ENCODE measurements at places on chromosomes 16 and 17.

- DNase-seq, result no peak
Measured at GRCh38 chr17:58326609-58327362, 1.8 kb downstream of the TSPOAP1 start.

- no peak for DNase-seq
Measured at GRCh38 chr16:78100112-78100467, 636 bp downstream of the WWOX start.

DNA sequence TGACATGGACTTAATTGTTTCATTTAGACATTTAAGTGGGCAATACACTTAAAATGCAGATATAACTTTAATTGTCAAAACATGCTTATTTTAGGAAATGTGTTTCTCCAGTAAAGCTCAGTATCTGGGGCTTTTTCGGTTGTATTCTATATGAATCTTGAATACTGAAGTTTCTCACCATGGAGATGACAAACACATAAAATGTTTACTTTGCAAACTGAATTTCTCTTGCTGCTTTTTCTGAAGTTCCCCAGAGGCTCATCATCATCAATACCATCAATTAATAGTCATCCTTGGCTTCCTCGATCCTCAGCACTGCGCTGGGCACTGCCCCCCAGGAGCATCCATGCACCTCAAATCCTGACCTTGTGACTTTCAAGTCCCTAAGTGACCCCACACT lies 227.3 kb downstream of the WWOX start:
- DNase-seq, result no peak

DNA sequence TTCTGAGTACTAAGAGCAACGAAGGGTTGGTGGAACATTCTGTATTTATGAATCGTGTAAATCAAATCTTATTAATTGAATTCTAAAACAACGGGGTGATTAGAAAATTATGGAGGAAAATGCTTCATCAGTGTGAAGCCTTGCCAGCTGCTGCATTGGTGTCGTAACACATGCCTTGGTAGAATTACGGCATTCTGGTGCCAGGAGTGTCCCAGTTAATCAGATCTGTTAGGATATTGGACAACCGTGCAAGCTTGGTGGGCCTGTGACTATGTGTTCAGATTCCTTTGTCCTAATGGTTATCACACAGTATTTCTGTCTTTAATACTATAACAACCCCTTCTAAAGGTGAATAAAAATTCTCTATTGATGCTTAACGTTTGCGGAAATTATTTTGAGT lies 44.2 kb upstream of the TANC2 start:
- no peak for DNase-seq

DNA sequence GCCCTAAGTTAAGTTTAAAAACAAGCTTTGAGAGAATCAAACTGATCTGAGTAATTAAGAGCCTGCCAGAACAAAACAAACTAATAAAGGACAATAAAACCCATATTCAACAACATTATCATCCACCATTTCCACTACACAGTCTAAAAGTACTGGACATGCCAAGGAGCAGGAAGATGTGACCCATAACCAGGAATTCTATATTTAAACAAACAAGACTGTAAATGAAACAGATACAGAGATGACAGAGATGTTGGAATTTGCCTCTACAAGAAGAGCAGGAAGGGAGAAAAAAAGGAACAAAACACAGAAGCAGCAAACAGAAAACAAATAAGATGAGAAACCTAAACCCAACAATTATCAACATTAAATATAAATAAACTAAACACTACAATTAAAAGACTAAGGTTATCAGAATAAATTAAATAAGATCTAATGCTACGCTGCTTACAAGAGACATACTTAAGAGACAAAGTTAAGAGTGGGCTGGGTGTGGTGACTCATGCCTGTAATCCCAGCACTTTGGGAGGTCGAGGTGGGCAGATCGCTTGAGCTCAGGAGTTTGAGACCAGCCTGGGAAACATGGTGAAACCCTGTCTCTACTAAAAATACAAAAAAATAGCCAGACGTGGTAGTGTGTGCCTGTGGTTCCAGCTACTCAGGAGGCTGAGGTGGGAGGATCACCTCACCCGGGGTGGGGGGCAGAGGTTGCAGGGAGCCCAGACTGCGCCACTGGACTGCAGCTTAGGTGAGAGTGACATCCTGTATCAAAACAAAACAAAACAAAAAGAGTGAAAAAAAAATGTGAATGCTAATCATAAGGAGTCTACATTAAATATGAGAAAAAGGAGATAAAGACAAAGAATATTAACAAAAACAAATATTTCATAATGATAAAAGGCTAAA lies 50.6 kb downstream of the CREBBP start:
- DNase-seq, result no peak

DNA sequence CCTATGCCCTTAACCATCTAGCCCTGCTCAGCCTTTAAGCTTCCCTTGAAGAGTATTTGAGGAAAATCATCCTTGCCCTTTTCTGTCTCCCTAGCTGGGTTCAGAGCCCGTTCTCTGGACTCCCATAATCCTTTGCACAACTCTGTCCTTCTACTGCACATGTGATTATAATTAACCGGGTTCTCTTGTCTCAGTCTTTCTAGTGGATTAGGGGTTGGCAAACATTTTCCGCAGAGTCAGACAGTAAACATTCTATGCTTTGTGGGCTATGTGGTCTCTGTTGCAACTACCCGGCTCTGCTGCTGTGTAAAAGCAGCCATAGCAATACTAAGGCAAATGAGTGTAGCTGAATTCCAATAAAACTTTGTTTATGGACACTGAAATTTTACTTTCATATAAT lies 80.0 kb downstream of the CDRT15 start:
- DNase-seq, result no peak

DNA sequence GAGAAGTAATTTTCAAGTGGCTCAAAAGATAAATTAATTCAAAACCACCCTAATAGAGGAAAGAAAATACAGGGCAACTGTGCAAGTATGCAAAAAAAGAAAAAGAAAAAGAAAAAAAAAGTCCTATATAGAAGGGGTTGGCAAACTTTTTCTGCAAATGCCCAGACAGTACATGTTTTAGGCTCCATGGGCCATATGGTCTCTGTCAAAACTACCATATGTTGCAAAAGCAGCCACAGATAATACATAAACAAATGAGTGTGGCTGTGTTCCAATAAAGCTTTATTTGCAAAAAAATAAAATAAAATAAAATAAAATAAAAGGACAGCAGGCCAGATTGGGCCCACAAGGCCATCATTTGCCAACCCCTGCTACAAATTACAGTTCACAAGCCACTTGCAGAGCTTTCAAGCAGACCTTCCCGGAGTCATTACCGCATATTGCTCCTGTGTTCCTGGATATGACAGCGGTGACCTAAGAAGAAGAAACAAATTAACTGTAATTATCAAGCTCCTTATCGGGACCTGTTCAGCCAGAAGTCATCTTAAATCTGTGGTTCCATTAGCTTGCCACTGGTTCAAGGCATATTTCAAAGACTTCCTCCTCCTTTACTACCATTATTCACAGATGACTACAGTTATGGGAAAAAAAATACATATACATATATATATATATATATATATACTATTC lies 15.9 kb downstream of the ZC3H7A start:
- no peak for DNase-seq

DNA sequence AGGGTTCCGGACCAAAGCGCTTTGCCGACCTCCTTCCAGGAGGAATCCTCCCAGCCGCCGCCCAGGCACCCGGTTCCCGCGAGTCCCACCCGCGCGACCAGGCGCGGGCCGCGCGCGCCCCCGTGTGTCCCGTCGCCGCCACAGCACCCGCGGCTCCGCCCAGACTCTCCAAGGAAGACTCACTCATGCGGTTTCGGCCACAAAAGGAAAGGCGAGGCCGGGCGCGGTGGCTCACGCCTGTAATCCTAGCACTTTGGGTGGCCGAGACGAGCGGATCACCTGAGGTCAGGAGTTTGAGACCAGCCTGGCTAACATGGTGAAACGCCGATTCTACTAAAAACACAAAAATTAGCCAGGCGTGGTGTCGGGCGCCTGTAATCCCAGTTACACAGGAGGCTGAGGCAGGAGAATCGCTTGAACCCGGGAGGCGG lies 3.5 kb upstream of the PKMYT1 start:
- peak; percentile 70 for DNase-seq

DNA sequence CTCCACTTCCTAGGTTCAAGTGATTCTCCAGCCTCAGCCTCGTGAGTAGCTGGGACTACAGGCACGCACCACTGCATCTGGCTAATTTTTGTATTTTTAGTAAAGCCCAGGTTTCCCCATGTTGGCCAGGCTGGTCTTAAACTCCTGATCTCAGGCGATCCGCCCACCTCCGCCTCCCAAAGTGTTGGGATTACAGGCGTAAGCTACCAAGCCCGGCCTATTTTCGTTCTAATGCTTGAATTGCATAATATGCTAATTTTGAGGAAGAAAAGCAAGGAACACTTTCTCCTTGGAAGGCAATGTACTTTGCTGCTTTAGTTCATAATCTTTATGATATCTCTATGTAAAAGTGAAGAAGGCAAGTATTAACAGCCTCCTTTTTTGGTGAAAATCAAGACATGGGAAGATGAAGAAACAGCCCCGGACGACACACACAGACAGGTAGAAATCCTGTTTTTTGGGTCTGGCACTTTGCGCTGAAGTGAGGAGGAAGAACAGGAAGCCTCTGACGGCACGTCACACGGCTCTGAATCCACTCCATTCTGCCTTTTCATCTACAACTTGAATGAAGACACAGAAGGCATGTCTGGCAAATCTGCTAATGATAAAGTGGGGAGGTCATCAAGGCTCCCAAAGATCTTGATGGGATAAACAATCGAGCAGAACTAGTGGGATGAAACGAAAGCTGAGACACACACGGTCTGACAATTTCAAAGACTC lies 24.9 kb downstream of the VPS53 start:
- DNase-seq, result no peak

All from CD4-positive, alpha-beta T cell treated with Interleukin-6 for 4 hours (primary cell).